B cell (primary cell): ENCODE measurements at places on chromosomes 7 and 10.

- DNase-seq: no peak
Measured at GRCh38 chr7:2621061-2621828, 10.5 kb upstream of the TTYH3 start.

DNA sequence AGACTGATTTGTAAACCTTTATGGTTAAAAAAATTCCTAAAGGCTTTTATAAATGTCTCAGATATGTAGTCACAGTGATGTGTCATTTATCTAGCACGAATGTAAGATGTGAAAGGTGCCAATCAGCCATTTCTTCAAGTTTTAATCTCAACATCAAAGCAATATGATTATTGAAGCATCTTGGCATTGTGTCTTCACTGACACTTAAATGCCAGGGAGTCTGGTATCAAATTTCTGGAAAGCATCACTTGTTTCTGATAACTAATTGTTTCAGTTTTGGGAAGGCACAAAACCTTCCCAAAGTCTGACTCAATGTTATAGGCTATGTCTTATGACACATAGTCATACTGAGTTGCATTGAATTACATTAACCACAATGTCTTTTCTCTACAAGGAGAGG lies 492.0 kb upstream of the CNTNAP2 start:
- DNase-seq: no peak

GRCh38 chr10:98589007-98589406 lies 142.3 kb upstream of the HPS1 start:
- no peak for DNase-seq

GRCh38 chr10:75395932-75396630 lies 5.5 kb downstream of the ZNF503 start:
- DNase-seq: peak; percentile 5

DNA sequence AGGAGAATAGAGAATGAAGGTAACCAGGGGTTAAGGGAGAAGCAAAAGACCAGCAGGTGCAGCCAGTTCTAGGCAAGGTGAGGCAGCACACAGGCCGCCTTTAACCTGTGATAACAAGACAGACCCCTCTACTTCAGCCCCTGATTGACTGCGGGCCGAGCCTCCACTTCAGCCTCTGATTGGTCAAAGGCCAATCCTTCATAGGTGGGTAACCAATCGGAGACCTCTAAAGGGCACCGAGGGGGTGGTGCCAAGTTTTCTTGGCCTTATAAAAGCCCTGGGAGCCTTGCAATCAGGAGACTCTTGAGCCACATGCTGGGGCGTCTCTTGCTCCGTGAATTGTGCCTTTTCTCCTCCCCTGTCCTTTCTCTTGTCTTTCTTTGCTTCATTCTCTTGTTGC lies 98.8 kb downstream of the ELFN1 start:
- no peak for DNase-seq

GRCh38 chr7:69739931-69740431 lies 141.7 kb downstream of the AUTS2 start:
- peak; percentile 41 for DNase-seq

DNA sequence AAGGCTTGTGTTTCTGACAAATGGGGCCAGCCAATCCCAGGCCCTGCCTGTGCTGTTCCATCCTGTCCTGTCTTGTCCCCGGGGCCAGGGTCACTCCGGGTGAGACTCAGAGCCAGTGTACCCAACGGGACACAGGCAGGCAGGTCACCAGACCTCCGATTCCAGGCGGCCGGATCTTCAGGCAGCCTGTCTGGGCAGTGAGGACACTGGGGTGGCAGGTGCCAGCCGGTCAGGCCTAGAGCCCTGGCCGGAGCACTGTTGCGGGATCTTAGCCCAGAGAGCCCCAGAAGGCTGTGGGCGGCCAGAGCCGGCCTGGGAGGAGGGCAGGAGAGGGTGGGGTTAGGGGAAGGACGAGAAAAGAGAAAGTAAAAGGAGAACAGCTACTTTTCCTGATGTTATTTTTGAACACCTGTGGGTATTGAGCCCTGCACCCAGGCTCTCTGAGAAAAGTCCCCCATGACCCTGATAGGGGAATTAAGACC lies 134.3 kb upstream of the TNRC18 start:
- peak; percentile 77 for DNase-seq

- no peak for DNase-seq
Measured at GRCh38 chr7:55339033-55340000, 25.8 kb upstream of the LANCL2 start.

DNA sequence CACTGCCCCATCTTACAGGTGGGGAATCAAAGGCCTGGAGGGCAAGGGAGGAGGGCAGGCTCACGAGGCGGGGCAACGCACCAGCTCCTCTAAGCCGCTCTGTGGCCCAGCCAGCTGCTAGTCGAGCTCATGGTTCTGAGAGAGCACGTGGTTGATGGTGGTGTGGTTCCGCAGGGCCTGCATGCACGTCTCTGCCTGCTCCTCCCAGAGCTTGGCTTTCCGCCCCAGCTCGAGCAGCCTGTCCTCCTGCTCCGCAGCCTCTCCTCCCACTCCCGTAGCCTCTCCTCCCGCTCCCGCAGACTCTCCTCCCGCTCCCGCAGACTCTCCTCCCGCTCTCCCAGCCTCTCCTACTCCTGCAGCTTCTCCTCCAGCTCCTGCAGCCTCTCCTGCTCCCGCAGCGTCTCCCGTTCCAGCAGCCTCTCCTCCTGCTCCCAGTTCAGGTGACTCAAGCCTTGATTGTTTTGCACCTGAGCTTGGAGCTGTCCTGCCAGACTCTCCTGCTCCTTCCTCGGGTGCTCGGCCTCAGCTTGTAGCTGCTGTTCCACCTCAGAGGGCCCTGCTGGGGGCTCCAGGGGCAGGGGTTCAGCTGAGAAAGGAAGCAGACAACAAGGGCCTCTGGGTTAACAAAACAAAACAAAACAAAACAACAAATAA lies 19.1 kb upstream of the MTPAP start:
- no peak for DNase-seq

DNA sequence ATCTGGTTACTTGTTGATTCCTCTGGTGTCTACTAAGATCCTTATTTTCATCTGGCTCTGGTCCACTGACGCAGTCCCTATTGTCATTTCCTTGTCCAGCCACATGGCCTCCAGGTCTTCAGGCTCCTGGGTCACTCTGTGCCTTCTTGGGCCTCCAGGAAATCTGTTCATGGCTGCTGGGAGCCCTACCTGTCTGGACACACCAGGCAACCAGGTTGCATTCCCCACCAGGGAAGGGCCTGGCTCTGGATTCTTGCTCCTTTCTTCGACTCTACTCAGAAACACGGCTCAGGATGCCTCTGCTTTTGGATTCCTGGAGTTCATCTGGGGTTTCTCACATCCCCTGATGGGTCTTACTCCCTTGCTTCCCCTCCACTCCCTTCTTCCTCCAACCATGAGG lies 8.0 kb upstream of the PPIF start:
- DNase-seq: no peak

- no peak for DNase-seq
Measured at GRCh38 chr10:72146559-72147323, 58.4 kb upstream of the SPOCK2 start.

DNA sequence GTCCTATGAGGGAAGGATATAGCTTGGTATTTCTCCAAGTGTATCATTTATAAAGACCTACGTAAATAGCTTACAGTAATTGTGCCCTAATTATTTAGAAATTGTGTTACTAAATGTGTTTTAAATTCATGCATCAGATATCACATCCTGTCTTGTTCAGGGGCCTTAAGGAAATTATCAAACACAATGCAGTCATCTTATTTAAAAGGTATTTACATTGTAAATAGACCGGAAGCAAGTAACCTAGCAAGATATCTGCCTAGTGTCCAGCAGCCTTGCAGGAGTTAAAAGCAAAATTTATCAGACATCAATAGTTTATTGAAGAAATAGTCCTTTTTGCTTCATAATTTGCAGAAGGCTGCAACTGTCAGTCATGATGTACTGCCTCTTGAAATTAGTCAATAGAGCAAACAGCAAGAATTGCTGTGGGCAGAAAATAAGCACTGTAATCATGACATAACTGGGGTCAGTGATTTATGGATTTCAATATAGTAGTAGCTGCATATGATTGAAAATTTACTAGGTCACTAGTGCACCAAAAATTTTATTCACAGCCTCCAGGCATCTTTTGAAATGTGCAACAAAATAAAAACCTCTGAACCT lies 23.1 kb downstream of the GLRX3 start:
- DNase-seq: no peak

GRCh38 chr7:141369422-141369821 lies 181.8 kb upstream of the AGK start:
- DNase-seq: no peak

DNA sequence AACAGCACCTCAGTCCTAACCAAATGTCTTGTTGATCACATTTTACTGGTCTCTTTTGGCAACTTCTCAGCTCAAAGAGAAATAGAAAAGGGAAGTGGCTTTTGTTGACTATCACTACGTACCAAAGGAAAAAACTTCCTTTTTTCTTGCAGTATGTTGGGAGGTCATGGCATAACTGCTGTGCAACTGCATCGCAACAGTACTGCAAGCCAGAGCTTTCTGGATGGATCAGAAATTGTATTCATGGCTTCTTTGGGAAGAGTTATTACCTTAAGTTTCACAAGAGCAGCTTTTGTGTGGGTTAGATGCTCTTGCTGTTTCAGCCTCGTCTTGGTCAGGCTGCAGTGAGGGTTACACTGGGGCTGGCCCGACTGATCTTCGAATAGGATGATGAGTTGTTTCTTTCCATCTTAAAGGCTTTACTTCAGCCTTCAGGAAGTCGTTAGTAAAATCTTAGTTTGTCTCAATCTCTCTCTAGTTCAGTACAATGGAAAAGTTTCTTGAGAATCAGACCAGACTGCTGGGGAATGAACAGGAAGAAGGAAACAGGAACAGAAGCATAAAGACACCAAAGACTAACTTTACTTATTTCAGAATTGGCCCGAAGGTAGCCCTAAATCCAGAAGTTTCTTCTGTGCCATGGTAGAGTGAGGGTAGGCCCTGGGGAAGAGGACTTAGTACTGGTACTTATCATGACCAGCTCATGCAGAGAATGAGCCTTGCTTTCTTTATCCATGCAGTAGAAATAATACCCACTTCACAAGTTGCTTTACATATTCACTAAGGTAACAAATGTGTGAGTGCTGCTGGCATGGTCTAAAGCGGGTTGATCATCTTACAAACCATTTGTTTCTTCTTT lies 153.6 kb downstream of the CELF2 start:
- DNase-seq: peak; percentile 75

DNA sequence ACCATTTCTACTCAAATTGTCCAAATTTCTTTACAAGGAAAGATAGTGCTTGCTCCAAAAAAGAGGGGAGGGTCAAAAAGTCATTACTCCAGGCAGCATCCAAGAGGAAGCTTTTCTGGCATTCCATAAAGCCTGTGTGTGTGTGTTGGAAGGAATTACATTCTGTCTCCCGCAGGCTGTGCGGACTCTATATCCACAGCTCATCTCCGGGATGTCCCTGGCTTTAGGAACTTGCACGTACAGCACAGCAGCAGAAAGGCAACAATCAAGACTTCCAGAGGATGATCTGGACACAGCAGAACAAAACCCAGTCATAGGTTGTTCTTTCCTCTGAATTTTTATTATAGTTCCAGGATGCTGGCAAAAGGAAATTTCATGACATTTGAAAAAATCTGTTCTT lies 94.8 kb downstream of the ITIH5 start:
- DNase-seq: no peak

GRCh38 chr10:11161096-11161495 lies 143.4 kb downstream of the CELF2 start:
- DNase-seq: peak; percentile 66

DNA sequence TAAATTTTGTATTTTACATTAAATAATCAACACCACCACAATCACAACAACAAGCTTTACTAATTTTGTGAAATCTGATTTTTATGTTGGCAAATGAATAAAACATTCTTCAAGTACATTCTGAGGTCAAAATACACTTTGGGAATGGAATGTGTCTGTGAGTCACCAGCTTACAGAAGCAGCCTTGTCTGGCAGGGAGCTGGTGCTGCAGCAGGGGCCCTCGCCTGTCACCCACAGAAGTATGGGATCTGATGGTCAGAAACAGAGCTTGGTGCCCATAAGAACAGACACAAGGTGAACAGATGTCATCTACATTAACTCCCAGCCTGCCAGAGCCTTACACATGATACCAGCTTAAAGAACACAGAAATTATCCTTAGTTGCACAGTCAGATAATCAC lies 496.9 kb downstream of the CCSER2 start:
- DNase-seq: no peak

GRCh38 chr10:60270426-60270825 lies 119.2 kb downstream of the ANK3 start:
- no peak for DNase-seq

DNA sequence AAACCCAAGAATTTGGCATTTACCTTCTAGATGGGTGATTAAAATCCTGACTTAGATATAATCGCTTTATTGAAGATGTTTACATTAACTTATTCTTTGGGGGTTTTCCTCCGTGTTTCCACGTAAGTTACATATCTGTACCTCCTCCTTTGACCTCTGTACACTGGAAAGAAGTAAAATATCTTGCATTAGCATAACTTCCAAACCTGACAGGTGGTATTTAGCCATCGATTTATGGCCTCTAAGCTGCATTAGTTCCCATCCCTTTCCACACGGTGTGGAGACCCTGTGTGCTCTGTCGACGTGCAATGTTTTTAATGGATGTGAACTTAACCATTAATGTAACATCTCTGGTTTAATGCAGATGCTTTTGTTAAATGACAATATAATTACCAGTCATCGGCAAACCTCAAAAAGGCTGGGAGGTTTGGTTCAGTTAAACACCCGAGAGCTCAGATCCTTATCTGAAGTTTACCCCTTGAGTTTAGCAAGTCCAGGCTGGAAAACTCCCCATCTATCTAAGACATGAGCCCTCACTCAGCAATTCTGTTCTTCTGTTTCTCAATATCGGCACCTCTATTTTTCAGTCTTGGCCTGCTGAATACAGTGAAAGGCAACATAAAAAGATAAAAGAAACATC lies 295.2 kb downstream of the GATA3 start:
- DNase-seq: no peak

- DNase-seq: no peak
Measured at GRCh38 chr7:74174606-74175082, 488 bp downstream of the EIF4H start.

DNA sequence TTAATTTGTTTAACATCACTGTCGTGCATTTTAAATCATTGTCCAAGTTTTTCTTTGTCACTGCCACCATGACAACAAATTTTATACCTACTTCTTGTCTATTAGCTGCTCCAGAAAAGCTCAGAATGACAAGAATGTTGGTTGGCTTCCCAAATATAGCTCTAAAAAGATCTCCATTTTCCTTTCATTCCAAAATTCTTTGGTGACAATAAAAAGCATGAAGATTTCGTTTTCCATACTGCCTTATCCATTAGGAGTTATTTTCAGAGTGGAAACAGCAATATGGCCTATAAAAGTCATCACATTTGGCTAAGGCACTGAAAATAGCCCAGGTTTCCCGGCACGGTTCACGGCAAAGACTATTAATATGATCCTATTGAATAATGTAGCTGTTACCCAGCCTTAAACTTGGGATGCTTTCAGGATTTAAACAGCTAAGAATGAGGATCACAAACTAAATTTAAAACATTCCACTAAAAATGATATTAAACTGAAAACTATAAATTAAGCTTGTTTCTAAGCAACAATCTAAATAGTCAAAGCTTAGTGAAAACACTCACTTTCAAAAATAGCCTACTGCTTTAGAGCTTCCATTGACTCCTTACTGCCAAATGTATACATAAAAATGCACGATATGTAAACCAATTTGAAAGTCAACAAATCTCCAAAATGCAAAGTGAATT lies 2.7 kb downstream of the CTTNBP2 start:
- no peak for DNase-seq

- DNase-seq: no peak
Measured at GRCh38 chr10:96834120-96834519, 2.0 kb downstream of the LCOR start.
